ENCODE measurements at places on chromosomes 4 and X.

DNA sequence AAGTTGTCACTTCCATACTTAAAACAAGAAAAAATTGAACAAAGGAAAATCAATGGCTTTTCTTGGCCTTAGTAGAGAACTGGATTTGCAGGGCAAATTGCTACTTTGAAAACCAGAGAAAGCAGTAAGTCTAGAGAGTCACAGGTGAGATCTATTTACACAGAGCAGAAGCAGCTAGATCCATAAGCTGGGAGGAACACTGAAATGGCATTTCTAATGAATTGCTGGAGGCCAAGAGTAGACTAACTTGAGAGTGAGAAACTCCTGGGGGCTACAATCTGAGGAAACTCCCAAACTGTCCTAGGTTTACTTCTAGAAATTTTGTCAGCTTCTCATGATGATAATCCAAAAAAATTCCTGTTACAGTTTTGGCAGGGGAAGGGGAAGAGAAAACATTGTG is 133.3 kb downstream of the SPCS3 start:
- DNase-seq = no peak

GRCh38 chr4:150079081-150079581 is 886 bp downstream of the DCLK2 start:
- peak; percentile 64 for DNase-seq

DNA sequence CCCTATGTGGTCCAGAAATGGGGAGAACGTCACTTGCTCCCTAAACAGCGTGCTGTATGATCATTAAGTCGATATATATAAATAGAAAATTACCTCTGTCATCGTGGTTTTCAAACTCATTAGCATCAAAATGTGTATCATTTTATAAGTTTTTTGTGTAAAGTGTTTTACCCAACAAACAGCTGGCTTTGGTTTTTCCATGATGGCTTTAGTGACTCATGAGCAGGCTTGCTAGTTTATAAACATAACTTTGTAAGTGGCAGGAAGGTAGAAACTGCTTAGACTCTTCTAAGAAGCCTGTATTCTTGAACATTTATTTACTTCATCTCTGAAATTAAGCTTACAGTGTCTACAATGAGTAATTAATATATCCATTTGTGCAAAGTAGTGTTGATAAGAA is 108.4 kb upstream of the DIPK2B start:
- no peak for DNase-seq

- DNase-seq = no peak
Observed at GRCh38 chr4:83631066-83631465, 95.2 kb downstream of the GPAT3 start.

DNA sequence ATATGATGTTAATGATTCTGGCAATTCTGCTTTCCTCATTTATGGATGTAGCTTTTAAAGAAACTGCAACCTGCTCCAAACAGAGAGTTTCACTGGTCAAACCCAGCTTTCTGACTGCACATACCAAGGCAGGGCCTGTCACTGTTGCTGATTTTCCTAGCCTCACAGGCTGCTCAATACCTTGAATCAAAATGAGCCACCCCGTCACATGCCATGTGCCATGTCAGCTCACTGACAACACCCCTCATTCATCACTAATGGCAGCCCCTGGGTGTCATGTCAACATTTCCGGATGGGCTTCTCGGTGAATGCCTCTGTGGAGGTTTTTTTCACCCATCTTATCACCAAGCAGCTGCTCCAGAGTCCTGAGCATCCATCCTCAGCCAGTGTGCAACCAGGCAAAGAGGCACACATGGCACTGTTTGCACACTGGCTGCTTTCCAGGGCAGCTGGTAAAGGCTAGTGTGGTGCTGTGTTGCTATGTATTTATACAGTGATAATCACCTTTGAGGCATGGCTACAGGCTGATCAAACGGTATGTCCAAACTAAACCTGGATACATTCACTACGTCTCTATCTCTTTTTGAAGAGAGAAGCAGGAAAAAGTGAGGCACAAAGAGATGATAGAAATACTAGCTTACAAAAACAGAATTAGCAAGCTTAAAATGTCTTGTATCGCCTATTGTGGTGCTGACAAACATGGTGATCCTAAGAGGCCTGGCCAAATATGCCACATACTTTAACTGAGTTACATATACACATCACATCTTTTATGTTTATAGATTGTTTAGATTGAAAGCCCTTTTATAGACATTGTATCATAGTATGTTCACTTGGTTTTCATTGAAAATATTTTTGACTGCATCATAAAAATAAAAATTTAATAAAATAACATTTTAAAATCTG is 94.6 kb upstream of the INPP4B start:
- DNase-seq = no peak

GRCh38 chr4:118286685-118287084 is 66.1 kb downstream of the PRSS12 start:
- no peak for DNase-seq

DNA sequence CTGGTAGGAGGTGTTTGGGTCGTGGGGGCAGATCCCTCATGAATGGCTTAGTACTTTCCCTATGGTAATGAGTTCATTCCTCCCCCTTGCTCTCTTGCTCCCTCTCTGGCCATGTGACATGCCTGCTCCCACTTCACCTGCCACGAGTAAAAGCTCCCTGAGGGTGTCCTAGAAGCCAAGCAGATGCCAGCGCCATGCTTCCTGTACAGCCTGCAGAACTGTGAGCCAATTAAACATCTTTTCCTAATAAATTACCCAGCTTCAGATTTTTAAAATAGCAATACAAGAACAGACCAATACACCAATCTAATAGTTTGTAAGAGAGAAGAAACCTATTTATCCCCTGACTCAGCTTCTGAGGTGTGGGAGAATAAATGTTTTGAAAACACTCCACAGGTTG is 60.5 kb downstream of the FGFBP1 start:
- DNase-seq = no peak

- peak; percentile 70 for DNase-seq
Observed at GRCh38 chrX:151151665-151152267, 24.6 kb upstream of the GPR50 start.

DNA sequence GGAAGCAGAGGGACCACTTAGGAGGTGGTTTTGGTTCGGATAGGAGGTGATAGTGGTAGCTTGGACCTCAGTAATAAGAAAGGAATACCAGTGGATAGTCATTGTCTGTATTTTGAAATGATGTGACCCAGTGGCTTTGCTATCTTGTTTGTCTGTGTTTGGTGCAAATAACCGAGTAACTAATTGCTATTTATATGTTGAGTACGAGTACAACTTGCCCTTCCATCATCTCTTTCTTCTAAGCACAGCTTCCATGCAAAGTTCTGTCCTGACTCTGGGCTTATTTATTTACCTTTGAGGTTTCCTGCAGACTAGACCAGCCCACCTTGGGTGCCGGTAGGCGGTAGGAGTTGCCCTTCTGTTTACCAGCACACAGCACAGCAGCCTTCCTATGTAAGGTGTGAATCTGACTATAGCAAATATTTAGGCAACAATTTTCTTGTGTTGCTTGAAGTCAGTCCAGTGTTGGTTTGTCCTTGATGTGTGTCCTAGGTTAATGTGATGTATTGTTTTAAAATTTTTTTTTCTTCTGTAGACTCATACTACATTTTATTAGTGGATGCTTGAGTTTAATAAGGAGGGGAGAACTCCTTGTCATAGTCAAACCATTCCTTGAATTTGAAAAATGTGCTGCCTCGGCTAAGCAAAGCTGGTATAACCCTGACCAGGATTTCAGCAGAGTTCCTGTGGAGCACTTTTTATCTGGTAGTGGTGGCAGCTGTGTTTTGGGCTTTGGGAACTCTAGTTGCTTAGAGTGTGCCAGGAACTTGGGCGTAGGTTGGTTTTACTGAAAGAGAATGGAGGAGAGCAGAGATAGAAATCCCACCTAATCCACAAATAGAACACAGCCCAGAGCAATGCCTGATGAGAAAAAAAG is 21.9 kb downstream of the PTTG2 start:
- no peak for DNase-seq

DNA sequence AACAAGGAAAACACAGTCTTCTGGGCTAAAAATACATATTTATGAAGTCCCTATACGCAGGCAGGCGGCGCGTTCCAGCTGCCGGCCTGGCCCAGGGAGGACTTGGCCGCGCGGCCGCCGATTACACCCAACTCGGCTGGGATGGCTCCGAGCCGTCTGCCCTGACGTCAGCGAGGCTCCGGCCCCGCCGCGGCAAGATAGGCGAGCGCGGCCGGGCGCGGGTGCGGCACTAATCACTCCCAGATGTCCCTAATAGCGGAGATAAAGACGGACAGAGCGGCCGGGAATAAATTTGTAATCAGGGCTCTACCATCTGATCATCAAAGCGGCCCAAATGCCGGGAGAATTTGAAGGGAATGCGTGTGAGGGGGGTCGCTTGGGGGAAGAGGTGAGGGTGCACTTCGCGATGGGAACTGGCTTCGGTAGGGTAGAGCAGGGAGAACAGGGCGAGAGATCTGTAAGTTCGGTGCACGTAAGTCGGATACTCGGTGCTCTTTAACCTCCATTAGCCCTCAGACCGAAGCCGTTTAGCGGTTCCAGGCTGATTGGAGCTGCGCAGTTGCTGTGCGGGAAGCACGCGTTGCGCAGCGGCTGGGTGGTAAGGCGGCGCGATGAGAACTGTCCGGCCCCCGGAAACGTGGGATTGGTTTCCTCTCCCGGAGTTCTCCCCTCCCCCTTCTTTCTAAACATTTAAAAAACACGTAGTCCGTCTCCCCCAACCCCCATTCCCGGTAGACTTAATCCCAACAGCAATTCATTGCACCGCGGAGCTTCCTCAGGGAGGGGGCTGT is 7.7 kb downstream of the HAND2 start:
- peak; percentile 89 for DNase-seq

DNA sequence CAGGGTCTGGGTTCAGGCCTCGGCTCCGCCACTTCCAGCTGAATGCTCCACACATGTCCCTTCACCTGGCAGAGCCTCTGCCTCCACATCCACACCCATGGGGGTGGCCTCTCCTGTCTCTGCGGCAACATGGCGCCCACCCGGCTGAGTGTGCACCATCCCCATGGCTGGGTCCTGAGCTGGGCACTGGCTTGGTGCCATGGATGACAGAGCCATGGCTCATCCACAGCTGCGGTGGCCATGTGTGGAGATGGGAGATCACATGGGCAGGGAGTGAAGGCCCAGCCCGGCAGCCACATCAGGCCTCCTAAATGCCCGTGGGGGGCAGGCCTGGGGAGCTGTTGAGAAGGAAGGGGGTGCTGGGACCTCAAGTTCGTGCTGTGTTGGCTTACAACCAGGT is 213.7 kb downstream of the AFAP1 start:
- no peak for DNase-seq

DNA sequence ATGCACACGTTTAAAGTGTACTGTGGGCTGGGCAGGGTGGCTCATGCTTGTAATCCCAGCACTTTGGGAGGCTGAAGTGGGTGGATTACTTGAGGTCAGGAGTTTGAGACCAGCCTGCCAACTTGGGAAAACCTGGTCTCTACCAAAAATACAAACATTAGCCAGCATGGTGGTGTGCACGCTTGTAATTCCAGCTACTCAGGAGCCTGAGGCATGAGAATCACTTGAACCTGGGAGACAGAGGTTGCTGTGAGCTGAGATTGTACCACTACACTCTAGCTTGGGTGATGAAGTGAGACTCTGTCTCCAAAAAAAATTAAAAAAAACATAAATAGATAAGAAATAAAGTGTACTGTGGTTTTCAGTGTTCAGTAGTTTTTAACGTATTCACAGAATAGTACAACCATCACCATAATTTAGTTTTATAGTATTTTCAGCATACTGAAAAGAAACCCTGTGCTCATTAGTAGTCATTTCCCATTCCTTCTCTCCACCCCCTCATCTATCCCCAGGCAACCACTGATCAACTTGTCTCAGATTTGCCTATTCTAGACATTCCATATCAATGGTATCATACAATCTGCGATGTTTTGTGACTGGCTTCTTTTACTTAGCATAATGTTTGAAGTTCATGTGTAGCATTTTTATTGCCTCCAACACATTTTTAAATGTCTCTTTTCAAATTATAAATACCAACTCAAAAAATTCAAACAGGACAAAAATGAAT is 19.1 kb downstream of the SLAIN2 start:
- DNase-seq = no peak

DNA sequence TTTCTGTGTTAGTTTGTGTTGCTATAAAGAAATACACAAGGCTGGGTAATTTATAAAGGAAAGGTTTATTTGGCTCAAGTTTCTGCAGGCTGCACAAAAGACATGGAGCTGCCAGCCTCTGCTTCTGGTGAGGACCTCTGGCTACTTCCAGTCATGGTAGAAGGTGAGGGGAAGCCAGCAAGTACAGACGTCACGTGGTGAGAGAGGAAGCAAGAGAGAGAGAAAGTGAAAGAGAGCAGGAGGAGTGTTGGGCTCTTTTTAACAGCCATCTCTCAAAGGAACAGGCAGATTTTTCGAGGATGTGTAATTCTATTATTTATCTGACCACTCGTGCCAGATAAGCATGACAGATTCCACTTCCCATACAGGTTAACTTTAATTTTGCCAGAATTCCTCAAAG is 1199.1 kb downstream of the ADGRL3 start:
- DNase-seq = no peak

GRCh38 chr4:186887291-186887700 is 163.6 kb upstream of the FAT1 start:
- DNase-seq = peak; percentile 37

GRCh38 chrX:131801066-131801465 is 222.0 kb upstream of the STK26 start:
- DNase-seq = no peak

DNA sequence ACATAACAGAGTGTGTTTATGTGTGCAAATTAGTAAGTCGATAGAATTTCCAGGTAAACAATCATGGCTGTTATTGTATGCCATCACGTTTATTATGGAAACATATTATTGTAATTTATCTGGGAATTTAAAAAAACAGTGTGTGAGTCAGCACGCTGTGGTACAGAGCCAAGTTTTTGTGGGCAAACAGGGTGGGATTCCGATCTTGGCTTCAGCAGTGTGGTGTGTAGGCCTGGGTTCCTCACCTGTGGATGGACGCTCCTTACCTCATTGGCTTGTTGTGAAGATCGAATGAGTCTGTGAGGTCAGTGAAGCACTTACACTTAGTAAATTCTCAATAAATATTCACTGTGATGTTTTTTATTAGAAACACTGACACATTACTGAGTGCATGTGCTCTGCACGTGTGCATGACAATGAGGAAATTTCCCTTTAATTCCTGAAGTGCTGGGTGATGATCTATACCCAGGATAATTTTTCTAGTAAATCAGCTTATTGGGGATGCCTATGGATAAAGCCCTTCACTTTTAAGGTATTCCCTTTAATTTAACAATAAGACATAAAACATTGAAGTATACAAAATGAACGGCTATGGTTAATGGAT is 36.4 kb downstream of the SLIT2 start:
- no peak for DNase-seq

DNA sequence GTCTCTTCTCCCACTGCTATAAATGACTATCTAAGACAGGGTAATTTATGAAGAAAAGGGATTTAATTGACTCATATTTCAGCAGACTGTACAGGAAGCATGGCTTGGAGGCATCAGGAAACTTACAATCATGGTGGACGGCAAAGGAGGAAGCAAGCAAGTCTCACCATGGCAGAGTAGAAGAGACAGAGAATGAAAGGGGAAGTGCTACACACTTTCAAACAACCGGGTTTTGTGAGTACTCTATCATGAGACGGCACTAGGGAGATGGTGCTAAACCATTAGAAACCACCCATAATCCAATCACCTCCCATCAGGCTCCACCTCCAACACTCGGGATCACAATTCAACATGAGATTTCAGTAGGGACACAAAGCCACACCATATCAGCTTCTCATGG is 11.1 kb downstream of the UBE2NL start:
- DNase-seq = no peak

GRCh38 chr4:166045457-166045856 is 172.4 kb downstream of the TLL1 start:
- DNase-seq = no peak
